ENCODE measurements at places on chromosomes 16 and 17.

DNA sequence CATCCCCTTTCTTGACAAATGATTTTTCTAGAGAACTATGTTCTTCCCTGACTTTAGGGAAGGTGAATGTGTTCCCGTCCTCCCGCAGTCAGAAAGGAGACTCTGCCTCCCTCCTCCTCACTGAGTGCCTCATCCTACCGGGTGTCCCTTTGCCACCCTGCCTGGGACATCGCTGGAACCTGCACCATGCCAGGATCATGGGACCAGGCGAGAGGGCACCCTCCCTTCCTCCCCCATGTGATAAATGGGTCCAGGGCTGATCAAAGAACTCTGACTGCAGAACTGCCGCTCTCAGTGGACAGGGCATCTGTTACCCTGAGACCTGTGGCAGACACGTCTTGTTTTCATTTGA is 7.4 kb downstream of the NAT9 start:
- DNase-seq, result no peak

DNA sequence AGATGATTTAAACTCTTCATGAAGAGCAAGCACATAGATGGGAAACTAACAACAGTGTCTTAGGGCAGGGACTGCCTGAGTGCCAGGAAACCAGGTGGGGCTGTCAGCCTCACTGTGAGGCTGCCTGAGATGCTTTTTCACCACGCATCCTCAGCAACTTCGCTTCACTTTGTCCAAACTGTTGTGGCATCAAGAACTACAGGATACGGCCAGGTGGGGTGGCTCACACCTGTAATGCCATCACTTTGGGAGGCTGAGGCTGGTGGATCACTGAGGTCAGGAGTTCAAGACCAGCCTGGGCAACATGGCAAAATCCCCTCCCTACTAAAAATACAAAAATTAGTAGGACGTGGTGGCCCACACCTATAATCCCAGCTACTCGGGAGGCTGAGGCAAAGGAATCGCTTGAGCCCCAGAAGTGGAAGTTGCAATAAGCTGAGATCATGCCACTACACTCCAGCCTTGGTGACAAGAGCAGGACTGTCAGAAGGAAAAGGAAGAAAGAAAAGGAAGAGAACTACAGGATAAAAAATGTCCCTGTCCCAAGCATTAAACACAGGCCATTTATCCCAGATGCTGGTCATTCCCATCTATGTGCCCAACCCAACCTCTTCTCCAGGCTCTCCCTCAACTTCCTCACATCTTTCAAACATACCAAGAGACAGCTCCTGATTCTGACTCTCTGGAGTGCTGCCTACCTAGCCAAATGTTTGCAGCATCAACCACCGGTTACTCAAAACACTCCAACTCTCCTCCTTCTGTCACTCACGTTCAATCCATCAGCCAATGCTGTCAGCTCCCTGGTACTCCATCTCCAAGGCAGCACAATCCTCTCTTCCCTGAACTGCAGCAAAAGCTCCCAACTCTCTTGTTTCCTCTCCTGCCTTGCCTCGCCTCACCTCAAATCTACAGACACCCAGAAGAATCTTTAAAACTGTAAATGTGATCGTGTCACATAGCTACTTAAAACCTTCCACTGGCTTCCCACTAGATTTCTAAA is 1.6 kb downstream of the EIF4A3 start:
- DNase-seq, result no peak

DNA sequence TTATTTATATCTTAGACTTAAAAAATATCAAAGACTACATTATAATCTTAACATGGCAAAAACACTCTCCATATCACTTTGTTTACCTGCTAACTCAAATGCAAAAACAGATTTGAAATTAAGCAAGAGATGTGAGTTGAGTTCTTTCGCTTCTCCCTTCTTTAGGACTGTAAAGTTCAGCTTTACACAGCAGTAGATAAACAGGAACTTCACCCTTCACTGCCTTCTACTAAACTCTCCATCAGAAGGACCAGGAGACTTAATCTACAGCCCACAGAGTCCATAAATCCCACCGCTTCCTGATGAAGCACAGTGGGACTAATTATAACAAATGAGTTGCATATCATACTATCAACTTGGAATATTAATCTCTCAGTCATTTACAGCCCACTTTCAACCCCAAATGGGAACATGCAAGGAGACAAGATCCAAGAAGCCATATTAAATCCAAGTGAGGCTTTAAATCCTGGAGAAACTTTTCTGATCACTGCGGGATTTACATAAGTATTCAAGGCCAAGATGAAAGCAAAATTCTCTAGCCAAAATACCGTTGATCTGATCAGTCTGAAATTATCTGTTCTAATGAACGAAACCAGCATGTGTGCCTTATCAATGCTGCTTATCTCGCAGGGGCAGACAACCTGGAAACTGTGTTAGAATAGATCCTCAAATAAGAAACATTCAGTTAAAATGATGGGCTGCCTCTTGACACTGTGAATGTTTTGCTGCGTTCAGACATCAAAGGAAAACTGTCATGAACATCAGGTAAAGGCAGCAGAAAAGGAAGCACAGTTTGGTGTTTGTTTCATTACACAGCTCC is 1.6 kb downstream of the AMFR start:
- no peak for DNase-seq

- no peak for DNase-seq
Observed at GRCh38 chr16:52603015-52603414, 56.1 kb upstream of the TOX3 start.

GRCh38 chr16:3949946-3950342 is 69.4 kb upstream of the CREBBP start:
- DNase-seq, result no peak

DNA sequence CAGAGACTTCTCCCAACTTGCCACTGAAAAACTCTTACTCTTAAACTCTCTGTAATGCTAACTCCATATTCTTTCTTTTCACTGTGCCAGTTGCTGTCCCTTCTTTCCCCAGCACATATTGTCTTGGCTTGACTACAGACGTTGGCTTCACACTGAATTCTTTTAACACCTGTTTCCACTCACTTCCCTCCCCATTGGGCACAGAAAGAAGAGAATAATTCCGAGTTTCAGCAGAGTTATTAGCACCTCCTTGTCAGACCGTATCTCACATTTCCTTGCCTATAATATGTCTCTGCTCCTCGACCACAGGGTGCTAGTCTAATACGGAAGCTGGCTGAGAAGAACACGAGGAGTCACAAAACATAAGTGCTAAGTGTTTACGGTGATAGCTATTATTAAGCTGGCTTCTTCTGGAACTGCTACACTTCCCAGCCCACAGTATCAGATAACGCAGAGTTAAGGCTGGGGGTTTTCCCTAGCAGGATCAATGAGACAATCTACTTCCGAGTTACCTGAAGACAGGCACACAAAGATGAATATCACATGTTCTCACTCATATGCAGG is 188.5 kb upstream of the CDH8 start:
- DNase-seq, result no peak

DNA sequence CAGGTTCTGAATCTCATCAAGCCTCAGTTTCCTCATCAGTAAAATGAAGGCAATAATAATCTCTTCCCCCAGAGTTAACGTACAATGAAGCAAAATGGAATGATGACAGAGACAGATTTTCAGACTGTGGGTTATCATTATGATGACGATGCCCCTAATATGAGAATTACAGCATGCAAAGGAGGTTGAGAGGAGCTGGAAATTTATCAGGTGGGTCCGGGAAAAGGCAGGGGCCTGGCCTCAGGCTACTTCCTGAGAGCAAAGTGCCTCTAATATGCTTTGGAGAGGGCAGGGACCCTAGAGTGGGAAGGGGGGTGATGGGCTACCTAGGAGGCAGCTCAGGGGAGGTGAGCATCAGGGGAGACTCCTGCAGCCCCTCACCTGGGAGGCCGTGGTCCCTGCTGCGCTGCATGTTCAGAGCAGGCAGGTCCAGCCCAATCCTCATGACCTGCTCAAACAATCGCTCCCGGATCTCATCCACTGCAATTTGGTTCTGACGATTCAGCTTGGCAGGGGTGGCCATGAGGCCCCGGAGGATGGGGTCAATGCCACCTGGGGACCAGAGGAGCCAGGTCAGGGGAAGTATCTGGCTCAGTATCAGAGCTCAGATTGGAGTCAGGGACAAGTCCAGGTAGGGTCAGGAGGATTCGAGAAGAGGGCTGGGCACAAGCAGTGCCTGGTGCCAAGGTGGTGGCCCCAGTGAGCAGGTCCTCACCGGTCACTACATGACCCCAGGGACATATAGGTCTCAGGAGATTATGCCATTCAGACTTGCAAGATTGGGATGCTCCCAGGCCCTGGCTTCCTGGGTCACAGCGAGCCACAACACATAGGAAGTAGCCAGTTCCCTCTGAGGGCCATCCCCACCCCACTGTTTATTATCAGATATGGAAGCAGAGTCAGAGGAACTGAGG is 8.1 kb downstream of the MPO start:
- no peak for DNase-seq

Measured in stimulated activated CD8-positive, alpha-beta memory T cell treated with anti-CD3 and anti-CD28 coated beads, Interleukin-4, amount 100 ng/mL, for 1 hour (primary cell).